Sciatic nerve (tissue), 2 donors: ENCODE measurements at places on chromosomes 5 and 9. TPM values are rescaled to one million over a fixed set of nuclear protein-coding genes. Genes with fewer than 3 reads are reported as not detected.

GRCh38 chr5:58828258-58828657, 245.4 kb downstream of the RAB3C start:
- no peak for DNase-seq

- DNase-seq: no peak
Observed at GRCh38 chr5:6700685-6701355, 12.4 kb upstream of the TENT4A start.

GRCh38 chr5:135571066-135571609, 7.7 kb downstream of the CXCL14 start:
- no peak for DNase-seq

DNA sequence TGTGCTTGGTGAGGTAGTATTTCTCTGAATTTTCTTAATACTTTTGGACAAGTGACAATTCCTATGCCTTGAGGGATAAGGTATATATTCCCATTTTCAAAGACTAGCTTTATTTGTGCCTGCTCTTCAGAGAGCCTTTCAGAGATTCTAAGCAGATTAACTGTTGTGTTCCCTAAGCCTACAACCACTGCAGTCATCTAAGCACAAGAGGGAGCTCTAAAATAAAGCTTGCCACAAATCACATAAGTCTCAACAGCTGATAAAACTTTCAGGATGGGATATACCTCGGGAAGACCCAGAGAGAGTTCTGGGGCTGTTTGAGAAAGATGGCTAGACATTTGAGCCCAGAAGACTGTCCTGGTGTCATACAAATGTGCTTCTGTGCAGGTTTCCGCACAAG, 157.3 kb downstream of the CYLC2 start:
- no peak for DNase-seq

- no peak for DNase-seq
Observed at GRCh38 chr9:112007575-112008240, 111.1 kb downstream of the UGCG start.

DNA sequence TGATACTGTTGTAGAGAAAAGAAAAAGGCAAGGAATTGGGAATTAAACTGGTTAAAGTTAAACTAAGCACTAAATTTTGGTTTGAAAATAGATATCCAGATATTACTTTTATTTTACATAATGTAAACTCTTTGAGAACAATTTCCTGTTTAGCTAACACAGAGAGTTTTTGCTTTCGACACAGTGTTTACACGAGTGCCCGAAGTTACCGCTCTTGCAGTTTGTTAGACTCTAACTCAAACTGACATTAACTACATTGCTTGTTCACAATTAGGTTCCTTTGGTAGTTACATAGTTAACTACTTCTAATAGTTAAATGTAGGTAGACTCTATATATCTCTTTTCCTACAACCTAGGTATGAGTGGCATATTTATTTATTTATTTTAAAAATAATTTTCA, 117.1 kb upstream of the CHD1 start:
- DNase-seq: no peak

GRCh38 chr5:108786806-108787483, 39.2 kb downstream of the FER start:
- no peak for DNase-seq

DNA sequence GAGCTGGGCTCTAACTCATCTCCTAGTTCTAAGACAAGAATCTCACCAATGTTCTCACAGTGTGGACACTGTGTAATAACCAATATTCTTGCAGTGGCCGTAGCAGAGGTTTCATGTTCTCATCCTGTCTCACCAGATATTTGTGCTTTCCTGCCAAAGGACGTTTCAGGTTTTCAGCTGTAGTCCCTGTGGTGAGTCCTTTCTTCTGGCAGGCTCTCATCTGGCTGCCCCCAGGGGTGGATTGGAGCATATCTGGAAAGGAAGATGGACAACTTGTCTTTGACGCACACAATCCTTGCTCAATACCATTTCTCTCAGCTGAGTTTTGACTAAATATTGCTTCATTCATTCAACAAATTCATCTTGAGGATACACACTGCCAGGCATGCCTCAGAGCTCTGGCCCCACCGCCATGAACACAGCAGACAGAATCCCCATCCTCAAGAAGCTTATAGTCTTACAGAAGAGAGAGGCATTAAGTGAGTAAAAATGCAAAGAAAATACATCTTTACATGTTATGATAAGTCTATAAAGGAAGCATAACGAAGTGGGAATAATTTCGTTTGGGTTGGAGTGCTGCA, 33.8 kb upstream of the NEURL1B start:
- no peak for DNase-seq

GRCh38 chr9:91033797-91034196, 232.2 kb downstream of the SYK start:
- DNase-seq: peak; percentile 59

DNA sequence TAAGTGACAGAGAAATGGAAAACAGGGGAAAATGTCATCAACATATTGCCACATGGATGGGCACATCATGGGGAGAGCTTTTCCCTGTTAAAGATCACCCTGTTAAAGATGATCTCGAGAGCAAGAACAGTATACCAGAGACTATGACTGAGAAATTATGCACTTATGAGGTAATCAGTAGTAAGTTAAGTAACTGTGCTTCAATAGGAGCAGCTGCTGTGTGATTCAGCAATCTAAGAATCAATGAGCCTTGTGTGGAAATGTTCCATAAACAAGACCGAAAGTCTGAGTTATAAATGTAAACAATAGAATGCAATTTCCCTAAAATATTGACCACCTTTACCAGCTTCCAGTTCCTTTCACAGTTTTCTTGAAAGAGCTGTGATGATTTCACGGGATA, 582.3 kb downstream of the CAAP1 start:
- DNase-seq: no peak

DNA sequence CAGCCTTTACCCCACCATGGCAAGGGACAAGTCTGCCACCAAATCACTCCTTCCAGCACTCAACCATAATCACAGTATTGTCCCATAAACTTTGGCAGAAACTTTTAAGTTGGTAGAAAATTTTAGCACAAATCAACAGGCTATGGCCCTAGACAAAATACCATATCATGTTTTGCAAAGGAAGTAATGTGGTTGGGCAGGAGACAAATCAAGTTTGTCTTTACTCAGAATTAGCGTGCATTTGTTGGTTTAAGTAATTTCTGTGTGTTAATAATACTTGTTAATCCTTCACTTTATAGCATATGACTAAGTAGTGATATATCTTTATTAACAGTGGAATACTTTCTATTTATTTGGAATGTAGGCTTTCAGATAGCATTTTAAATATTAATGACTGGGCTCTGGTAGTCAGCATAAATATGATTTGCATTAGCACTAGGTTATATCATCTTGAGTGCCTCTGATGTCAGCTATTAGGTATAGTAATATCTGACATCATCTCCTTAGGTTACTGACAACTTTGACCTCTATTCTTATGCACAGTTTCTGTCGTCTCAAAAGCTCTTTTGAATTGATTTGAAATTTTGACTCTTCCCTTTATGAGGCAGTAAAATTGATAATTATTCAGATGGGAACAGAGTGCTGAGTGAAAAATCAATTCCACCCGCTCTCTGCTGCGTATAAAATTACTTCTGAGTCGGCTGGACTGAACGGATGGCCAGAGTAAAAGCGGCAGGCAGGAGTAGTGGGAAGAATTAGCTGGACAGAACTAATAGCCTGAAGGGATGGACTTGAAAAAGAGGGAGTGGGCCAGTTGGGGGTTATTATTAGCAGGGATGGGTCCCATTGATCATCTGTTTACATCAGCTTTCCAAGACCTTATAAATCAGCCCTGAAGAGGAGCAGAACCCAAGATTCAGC, 40.1 kb upstream of the TLX3 start:
- DNase-seq: no peak

DNA sequence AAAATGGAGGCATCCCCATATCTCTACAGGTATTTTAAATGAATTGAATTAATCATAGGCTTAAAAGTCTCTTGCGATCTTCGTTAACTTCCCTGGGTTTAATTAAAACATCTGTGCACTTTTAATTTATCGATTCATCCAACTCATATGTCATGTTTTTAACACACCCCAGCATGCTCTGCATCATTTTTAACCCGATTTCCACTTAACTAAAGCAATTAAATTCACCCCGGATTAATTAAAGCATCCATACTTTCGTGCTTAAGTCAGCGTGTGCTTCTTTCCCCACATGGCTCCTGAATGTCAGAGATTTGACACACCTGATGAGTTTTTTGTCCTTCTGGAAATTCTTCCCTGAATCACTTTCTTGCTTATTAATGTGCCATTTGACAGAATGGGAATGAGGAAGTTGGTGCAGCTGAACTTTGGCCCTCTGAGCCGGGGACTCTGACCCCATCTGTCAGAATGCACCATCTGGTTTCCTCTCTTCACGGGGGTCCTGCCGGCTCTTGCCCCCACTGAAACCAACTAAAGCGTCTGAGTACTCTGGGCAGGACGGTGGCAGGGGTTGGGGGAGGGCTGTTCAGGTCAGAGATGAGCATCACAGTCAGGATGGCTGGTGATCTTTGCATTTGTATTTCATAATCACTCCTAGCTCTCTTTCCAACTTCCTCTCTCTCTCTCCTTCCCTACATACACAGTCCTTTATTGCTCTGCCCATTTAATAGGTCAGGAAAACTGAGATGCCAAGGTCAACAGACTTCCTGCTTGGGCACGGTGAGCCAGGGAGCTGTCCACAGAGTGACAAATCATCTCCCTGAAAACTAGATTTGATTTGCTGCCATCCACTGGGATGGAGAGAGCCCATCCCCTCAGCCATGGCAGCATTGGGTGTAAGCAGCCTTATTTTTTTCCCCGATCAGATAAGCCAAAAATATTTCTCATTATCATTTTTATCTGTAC, 180.3 kb upstream of the WWC1 start:
- no peak for DNase-seq

- DNase-seq: no peak
Observed at GRCh38 chr5:133612249-133612860, at the start of gene FSTL4. Gene FSTL4 (minus strand): TSS chr5:133612541.

GRCh38 chr5:14614490-14614889, 32.9 kb downstream of the OTULINL start:
- DNase-seq: no peak

DNA sequence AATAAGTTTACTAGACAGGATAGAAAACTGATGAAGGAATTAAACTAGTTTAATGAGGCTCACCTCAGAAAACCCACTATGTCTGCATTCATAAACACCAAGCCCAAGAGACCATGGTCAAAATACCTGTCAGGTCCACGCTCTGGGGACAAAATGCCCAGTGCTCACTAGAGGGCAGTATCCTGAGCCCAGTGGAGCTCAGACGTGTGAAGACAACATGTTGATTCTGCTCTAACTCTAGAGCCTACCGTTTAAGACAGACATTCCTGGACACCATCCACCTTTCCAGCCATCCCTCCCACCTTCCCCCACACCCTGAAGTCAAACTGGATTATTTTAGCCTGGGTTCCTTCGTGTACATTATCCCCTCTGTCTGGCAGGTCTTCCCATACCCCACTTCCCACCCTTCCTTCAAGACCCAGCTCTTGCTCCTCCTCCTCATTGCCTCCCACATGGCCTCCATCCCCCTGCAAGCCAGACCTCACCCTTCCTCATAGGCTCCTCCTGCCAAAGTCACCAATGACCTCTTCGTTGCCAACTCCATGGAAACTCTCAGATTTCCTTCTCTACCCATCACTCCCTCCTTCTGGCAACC, 142.3 kb upstream of the FSTL4 start:
- no peak for DNase-seq

DNA sequence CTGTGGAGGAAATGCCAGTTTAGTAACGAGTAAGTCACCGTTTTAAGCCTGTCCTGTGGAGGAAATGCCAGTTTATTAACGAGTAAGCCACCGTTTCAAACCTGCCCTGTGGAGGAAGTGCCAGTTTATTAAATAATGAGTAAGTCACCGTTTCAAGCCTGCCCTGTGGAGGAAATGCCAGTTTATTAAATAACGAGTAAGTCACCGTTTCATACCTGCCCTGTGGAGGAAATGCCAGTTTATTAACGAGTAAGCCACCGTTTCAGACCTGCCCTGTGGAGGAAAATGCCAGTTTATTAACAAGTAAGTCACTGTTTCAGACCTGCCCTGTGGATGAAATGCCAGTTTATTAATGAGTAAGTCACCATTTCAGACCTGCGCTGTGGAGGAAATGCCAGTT, 18.9 kb upstream of the PDCD6 start:
- no peak for DNase-seq

DNA sequence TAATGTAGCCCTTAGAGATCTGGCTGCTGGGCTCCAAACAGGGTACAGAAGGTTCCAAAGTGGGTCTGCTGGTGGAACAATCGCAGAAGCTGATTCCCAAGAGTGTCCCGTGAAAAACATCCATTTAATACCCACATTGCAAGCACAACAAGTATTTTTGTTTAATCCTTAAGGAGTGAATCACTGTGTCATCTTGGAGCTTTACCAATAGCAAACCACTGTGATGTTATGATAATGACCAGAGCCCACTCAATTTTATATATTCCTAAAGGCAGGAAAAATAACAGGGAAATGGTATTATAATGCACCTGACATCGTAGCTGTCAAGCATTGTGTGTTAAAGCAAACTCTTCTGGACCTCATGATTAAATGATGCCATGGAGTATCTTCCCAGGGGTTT, 291.9 kb downstream of the FBXL7 start:
- no peak for DNase-seq

DNA sequence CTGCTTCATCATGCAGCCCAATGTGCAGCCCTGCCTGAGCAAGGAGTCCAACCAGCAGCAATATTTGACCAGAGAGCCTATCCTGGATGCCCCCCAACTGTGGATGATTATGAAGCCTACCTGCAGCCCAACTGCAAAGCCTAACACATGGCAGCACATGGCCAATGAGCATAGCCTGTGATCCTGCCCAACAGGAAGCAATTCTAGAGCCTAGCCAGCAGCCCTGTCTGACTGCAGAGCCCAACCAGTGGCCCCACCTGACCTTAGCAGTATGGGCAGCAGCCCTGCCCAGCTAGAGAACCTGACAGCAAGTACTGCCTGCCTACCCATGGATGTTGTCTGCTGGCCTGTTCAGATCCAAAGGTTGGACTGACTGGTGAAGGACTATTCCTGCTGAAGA, 97.3 kb upstream of the SH3GL2 start:
- DNase-seq: no peak

- no peak for DNase-seq
Observed at GRCh38 chr5:150517272-150518152, 9.6 kb downstream of the NDST1 start.

Gene SPATA31D4
- not detected for total RNA-seq

Gene TPPP
- total RNA-seq: 3.4 TPM

Gene JMY
- total RNA-seq: 20.6 TPM

Gene INSL4
- total RNA-seq: not detected

Gene DAPK1
- total RNA-seq: 71.1 TPM

Gene IL9
- total RNA-seq: not detected

Gene UBE2QL1
- 0.94 TPM for total RNA-seq

Gene PLEKHG4B
- 1.1 TPM for total RNA-seq

Gene LCN1
- not detected for total RNA-seq
